ENCODE measurements at places on chromosomes 2 and 18.

GRCh38 chr18:76580288-76580962 lies 85.4 kb upstream of the ZNF516 start:
- DNase-seq = no peak

- DNase-seq = no peak
These were observed 33.2 kb upstream of the KCNJ13 start for GRCh38 chr2:232809349-232810124.

DNA sequence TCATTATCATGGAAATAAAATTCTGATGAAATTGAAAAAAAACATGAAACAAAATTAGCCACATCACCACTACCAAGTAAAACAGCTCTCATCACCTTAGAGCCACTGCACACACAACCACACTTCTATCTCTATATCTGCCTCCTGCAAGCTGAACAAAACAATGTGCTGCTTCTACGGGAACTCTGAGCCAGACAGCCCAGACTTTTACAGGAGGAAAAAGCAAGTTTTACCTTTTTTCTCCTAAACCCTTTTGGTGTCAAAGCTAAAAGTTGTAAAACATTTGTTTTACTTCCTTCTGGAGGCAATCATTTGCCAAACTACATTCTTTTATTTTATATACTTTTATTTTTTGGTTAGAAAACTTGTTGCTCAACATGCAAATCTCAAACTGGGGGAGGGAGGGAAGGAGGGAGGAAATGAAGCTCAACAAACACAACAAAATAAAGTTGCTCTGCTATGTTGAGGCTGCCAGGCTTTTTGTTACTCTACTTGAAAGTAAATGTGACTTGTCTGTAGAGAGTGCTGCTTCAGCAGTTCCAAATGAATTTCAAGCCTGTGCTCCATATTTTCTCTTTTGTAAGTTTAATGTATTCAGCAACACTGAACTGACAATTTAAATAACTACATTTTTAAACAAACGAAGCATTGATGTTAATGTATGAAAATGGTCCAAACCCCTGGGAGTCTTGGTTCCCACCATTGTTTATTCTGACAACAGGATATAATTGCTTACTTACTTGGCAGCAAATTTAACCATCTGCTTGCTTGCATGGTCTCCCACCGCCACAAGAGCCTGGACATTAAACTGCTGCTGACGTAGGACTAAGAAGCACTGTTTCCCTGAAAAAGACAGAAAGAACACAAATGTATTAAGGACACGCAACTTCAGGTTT lies 24.5 kb downstream of the DARS1 start:
- DNase-seq = no peak

DNA sequence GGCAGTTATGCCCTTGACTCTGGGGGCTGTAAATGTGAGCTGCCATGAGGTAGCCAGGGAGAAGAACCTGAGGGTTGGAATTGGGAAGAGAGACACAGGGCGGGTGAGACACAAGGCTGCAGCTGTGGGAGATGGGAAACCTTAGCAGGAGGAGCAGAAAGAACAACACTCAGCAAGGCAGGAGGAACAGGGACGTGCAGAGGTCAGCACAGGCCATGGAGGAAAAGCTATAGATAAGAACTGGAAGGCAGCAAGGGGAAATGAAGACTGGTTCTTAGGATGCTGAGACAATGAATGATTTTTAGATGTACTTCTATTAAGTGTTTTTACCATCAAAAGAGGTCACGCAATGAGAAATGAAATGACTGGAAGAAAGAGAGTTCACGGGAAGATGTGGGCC lies 80.2 kb downstream of the USP40 start:
- no peak for DNase-seq

DNA sequence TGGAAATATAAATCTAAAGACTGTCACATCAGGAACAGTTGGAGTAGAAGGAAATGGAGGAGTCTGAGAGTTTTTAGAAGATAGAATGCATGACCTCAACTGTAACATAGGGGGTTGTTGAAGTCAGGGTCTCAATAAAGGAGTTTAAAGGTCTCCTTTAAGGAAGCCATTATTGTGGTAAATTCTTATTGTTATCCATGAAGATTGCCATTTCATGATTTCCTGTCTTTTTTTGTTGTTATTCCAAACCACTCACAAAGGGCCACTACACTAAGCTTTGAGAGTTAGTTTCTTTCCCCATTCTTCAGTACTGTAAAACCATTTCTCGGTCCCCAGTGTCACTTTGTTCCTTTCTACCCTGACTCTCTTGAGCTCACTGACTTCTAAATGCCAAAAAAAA lies 134.0 kb downstream of the DTNA start:
- no peak for DNase-seq

Measured in stimulated activated CD4-positive, alpha-beta T cell treated with anti-CD3 and anti-CD28 coated beads, Interleukin-2, amount 100 ng/mL, for 24 hours (primary cell).